NCI-H1048 (cell line): ENCODE measurements at places on chromosomes 1 and 21.

GRCh38 chr1:206933333-206933945 lies 11.7 kb upstream of the FCMR start:
- DNase-seq = no peak

- DNase-seq = no peak
Observed at GRCh38 chr1:65265296-65265650, 44.1 kb upstream of the DNAJC6 start.

DNA sequence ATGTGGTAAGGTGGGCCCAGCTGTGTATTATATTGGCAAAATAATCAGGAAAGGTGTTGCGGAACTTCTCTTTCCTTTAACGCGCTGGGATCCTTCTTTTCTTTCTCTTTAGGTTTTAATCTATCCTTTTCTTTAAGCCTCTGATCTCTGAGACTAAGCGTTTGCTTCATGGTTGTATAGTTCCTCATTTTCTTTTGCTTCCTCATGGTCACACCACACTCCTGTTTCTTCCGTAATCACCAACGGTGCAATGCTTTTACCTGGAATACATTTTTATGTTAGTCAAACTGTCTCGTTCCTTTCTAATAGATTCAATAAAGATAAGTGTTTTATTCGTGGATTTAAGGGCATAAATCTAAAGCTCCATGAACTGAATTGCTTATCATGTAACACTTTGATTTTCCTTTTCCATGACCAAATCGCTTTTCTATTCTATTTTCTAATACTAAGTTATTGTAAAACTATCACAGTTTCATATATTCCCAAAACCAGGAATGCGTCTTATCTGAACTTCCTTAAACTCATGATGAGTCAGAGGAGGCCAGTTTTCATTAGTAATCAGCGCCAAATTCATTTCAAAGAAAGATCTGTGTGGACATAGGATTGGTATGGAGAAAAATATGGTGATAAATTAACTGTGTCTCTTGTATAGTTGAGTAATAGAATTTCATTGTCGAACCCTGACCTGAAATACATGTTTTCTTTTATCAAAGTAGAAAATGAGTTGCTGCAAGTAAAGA lies 12.2 kb downstream of the SDCCAG8 start:
- no peak for DNase-seq

GRCh38 chr21:45618846-45619485 lies 24.6 kb upstream of the PCBP3 start:
- DNase-seq = no peak

GRCh38 chr1:90580176-90580575 lies 136.9 kb downstream of the BARHL2 start:
- no peak for DNase-seq

DNA sequence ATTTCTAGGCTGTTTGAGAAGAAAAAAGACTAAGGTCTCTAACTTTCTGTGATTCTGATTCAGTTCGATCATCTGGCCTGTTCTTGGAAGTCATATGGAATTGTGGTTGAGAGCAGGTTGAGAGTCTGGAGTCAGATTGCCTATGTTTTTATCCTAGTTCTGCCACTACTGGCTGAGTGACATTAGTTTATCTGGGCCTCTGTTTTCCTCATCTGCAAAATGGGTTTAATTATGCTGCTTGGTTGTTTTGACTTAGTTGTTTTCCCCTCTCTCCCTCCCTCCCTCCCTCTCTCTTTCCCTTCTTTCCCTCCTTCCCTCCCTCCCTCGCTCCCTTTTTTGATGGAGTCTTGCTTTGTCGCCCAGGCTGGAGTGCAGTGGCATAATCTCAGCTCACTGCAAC lies 6.2 kb downstream of the MACF1 start:
- no peak for DNase-seq

- no peak for DNase-seq
Observed at GRCh38 chr1:11719313-11720032, 16.5 kb upstream of the AGTRAP start.

GRCh38 chr21:38242061-38242460 lies 14.7 kb upstream of the KCNJ15 start:
- no peak for DNase-seq

GRCh38 chr1:8047686-8048445 lies 21.8 kb upstream of the ERRFI1 start:
- DNase-seq = no peak
